ENCODE measurements at places on chromosomes 6 and 20.

- no peak for DNase-seq
Observed at GRCh38 chr6:142075516-142076101, 57.1 kb upstream of the GJE1 start.

DNA sequence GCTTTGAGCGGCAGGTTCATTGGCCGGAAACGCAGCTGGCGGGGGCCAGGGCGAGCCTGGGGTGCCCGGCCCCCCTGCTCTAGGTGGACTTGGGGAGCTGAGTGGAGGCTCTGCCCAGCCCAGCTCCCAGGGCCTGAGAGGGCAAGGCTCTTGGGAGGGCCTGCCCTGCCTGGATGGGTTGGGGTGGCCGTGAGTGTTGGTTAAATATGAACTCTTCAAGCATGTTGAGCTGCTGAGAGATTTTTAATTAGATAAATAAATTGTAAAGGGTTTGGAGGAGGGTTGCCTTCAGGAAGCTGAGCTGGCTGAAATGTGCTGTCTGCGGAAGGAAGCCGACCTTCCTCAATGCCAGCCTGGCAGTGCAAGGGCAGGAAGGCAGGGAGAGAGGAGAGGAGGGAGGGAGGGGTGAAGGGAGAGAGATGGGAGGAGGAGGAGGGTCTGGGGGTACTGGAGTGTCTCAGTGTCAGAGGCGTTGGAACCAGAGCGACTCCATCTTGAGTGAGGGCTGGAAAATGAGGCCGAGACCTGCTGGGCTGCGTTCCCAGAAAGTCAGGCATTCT, 39.4 kb upstream of the PMEPA1 start:
- no peak for DNase-seq

- DNase-seq = no peak
Observed at GRCh38 chr20:19765913-19766312, 7.9 kb downstream of the RIN2 start.

DNA sequence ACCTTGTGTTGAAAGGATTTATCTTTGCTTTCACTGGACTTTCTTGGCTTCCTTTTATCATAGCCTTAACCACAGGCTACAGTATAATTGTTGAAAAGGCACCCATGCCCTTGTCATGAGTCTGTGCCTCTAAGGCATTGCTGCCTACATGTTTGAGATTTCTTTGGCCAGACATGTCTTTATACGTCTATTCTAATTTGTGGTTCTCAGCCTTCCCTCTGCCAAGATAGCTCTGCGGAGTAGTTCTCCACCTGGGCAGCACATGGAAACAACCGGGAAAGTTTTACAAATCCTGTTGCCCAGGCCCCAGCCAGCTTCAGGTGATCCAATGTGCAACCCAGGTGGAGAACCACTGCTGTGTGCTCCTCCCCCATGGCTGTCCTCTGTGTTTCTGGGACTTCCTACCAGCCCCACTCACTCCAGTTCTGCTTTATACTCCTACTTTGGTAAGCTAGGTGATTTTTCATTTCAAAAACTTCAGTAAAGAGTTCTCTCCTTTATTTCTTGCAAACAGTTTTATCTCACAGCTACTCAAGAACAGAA, 159.6 kb upstream of the MYLIP start:
- peak; percentile 74 for DNase-seq

DNA sequence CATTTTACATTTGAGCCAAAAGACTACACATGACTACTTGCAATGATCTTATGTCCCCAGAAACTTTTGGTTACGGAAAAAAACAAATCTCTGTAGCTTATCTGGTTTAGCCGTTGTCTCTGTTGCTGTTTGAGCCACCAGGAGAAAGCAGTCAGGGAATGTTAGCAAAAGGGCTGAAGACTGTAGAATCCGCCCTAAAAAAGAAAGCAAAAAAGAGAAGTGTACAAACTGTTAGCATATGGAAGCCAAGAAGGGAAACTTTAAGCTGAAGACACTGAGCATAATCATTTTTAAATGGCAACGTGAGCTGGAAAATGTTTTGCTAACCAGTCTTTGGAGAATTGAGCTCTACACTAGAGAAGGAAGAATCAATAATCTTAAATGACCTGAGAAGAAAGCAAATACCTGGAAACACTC, 69.9 kb upstream of the MYLIP start:
- no peak for DNase-seq

DNA sequence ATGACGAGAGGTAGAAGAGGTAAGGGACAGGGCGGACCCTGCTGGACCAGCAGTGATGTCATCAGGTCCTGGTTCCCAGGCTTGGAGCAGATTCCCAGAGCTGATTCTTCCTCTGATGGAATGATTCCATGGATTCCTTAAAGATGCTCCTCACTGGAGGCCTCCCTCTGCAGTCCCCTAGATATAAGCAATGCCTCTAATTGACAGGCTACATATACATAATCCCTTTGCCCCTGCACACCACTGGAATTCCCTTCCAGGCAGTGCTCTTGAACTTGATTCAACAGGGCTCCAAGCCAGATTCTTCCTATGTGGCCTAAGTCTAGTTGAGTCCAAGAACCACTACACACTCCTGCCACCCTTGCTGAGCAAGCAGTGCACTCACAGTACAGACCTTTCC, 52.3 kb upstream of the L3MBTL3 start:
- peak; percentile 24 for DNase-seq

GRCh38 chr6:15267221-15267620, 21.4 kb downstream of the JARID2 start:
- DNase-seq = no peak

DNA sequence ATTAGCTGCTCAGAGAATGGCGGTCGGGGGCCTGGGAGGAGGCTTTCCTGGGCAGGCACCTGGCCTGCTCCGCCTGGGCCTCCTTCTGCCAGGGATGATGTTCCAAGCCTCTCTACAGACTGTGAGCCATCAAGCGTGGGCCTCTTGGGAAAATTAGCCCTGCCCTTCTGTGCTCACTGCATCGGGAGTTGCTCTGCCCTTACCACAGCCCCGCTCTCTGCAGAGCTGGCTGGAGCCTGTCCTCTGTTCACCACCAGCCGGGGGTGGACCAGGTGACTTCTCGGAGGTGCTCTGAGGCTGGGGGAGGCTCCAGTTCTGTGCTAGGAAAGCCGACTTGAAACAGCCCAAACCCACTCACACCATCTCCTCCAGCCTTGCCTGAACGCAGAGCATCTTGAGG, 24.2 kb downstream of the MDGA1 start:
- DNase-seq = no peak

GRCh38 chr6:160959726-160960435, 31.7 kb upstream of the MAP3K4 start:
- DNase-seq = no peak

DNA sequence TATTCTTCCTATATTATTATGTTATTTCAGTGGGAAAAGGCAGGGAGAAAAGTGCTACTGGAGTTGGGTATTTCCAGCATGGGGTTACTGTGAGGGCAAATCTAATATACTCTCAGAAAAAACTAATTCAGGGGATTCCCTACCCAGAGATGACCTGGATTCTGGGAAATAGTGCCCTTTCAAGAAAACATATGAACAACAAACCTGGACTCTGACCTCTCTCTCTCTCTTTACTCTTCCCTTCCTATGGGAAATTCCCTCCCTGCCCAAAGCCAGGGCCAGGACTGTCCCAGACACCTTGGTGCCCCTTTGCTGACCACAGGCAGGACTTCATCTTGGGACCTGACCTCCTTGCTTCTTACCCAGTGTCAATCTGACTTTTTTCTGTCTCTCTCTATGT, 1.6 kb upstream of the UBD start:
- no peak for DNase-seq

DNA sequence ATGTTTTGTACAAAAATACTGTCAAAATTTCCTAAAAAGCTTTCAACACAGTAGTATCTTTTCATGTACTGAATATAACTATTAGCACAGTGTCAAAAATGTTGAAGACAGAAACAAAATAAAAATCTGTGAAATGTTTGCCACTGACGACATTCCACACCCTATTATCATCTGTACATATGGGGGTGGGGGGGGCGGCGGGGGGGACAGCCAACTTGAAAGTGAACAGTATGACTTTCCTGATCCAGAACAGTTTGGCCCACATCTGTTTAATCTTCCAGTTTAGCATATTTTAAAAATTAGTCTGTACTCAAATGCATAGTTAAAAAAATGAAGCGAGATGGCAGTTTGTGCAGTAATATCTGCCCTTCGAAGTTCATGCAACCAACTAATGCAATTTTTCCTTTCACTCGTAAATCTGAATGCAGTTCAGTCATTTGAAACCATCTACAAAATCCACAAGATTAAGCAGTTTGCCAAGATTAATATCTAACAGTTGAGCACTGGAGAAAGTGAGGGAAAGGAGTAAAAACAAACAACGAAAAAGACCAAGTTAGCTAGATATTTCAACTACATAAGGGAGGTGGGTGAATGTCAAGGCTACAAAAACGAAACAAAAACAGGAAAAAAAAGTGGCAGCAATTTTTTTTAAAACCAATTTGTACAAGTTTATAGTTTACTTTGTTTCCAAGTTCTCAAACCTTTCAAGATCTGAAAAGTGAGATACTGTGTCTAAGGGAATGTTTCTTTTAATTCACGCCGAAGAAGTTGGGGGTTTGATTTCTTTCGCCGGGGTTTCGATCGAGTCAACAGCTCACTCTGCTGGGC, 1.9 kb downstream of the CITED2 start:
- DNase-seq = peak; percentile 29

DNA sequence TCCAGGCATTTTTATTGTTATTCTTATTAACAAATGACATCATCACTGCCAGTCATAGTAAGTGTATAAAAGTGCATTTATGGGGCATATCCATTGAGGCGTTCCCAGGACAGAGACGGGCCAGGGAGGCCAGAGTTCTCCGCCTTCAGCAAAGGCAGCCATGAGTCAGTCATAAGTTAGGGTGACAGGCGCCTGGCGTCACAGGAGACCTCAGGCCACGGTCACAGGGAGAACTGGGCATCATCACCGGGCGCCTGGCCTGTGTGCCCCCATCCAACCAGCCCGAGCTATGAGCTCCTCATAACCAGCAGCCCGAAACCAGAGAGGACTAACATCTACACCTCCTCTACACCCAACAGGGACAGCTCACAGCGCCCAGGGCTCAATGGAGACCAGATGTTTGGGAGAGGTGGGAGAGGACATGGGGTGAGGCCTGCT, 259.2 kb downstream of the DLL1 start:
- DNase-seq = no peak

- DNase-seq = no peak
Observed at GRCh38 chr6:11484441-11484840, 53.1 kb upstream of the TMEM170B start.

- no peak for DNase-seq
Observed at GRCh38 chr6:25041485-25042035, 105.8 kb upstream of the RIPOR2 start.

- DNase-seq = no peak
Observed at GRCh38 chr6:23656255-23657194, 469.5 kb upstream of the NRSN1 start.

GRCh38 chr20:50487397-50487796, 22.8 kb upstream of the PTPN1 start:
- DNase-seq = no peak

DNA sequence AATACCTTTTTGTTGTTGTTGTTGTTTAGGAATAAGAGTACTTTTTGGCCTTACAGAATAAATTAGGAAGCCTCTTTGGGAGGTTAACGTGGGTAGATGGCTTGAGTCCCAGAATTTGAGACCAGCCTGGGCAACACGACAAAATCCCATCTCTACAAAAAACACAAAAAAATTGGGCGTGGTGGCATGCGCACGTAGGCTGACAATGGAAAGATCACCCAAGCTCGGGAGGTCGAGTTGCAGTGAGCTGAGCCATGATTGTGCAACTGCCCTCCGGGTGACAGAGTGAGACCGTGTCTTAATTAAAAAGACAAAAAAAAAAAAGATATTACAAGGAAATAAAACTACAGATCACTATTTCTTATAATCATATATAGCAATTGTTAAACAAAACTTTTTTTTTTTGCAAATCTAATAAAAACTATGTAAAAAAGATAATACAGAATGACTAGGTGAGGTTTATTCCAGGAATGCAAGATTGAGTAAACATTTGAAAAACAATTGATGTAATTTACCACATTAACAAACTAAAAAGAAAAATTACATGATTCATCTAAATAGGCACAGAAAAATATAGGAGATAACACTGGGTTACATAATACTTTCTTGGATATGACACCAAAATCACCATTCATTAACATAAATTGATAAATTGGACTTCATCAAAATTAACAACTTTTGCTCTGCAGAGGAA, 43.6 kb upstream of the ASCC3 start:
- DNase-seq = no peak

DNA sequence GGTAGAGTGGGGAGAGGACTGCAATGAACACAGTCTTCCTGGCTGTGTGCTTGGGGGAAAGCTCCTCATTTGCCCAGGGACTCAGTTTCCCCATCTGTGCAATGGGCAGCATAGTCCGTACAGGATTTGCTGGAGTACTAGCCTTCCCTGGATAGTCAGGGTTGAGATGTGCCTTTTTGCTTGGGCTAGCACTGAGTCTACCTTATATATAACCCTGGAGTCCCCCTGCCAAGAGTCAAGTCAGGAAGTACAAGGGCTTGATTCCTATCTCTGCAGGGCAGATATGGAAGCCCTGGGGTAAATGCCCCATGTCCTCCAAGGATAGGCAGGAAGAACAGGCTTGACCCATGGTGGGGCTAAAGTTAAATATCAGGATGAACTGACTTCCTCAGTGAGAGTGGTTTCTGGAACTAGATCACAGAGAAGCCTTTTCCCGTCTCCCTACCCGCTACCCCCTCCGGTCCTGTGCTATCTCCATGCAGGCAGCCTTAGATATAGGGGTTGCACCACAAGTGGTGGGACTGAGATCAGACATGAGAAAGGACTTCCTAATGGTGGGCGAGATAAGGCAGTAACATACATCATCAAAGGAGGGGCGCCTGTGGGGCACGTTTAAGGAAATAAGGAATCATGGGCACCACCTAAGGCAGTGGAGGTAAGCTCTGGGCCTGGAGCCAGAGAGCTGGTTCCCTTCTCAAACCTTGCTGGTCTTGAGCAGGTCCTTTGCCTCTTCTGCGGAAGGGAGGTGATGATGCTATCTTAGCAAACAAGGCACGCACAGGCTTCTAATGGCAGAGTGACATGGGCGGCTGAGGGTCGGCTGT, 157.9 kb downstream of the MRPL14 start:
- no peak for DNase-seq

DNA sequence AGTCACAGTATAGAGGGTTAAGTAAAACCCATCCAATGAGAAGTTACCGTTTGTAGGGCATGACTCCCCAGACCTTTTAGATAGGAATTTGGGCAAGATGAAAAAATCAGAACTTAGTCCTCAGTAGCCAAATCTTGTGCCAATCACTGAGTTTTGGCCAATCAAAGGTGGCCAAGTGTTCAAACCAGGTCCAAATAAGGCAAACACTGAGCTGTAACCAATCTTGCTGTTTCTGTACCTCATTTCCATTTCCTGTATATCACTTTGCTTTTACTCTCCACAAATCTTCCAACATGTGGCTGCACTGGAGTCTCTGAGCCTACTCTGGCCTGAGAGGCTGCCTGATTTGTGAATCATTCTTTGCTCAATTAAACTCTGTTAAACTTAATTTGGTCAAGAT, 81.8 kb upstream of the GPR6 start:
- DNase-seq = peak; percentile 26

DNA sequence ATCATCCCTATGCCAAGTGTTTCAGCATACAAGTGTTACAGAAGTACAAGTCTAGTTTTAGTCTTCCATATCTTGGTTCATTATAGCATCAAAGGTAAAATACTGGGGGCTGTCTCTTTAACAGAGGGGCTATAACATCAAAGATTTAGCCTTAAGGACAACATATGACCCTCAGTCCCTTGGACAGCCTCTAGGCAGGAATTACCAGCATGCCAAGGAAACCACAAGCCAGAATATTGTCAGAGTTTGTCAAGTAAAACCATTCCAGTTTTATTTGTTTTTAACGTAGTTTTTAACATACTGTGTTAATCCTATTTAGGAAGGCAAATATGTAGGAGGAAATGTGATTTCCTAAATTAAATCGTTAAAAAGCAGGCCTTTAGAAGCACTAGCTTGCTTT, 18.6 kb downstream of the ZKSCAN8 start:
- DNase-seq = no peak
